ENCODE measurements at places on chromosomes 4 and X. TPM values are rescaled to one million over a fixed set of nuclear protein-coding genes. Genes with fewer than 3 reads are reported as not detected.

GRCh38 chr4:165325732-165326512 is 1.5 kb upstream of the MSMO1 start:
- peak; percentile 88 for DNase-seq
- H3K4me1 ChIP-seq, result peaks cover 22% of the 10 kb centered on the region
- H3K27ac ChIP-seq, result no peak overlapping the region
- H3K27me3 ChIP-seq, result no peaks in the 10 kb centered on the region
- peaks cover 34% of the 10 kb centered on the region for H3K36me3 ChIP-seq

- no peaks in the 10 kb centered on the region for H3K27me3 ChIP-seq
- H3K36me3 ChIP-seq, result no peaks in the 10 kb centered on the region
- H3K4me3 ChIP-seq, result no peak overlapping the region
These were observed 904 bp downstream of the F11 start for GRCh38 chr4:186266729-186267456.

GRCh38 chr4:185524888-185525863 is 10.1 kb downstream of the PDLIM3 start:
- H3K4me3 ChIP-seq, result no peak overlapping the region
- DNase-seq, result peak; percentile 11
- H3K36me3 ChIP-seq, result no peaks in the 10 kb centered on the region

GRCh38 chrX:18945483-18945882 is 38.4 kb downstream of the PHKA2 start:
- H3K4me3 ChIP-seq, result no peak overlapping the region
- no peak for DNase-seq
- H3K27me3 ChIP-seq, result no peaks in the 10 kb centered on the region
- H3K36me3 ChIP-seq, result peaks cover 29% of the 10 kb centered on the region

DNA sequence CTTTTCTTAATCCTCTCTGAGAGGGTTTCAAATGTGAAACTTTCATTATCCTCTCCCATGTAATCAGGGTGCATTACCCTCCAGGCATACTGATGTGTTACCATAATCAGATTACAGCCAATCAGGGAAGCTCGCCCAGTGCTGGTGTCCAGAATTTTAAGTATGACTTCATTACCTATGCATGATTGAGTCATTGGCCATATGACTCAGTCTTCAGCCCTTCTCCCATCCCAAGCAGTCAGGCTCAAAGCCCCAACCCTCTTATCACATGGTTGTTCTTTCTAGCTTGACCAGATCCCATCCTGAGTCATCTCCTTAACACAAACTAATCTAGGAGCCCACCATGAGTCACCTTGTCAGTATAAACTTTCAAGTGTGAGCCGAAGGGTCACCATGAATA is 1668.1 kb upstream of the AGA start:
- no peak overlapping the region for H3K4me3 ChIP-seq
- H3K27ac ChIP-seq, result no peak overlapping the region
- peak; percentile 65 for DNase-seq
- no peaks in the 10 kb centered on the region for H3K27me3 ChIP-seq

GRCh38 chr4:114474188-114474800 is 124.3 kb upstream of the UGT8 start:
- no peak overlapping the region for H3K4me3 ChIP-seq
- no peaks in the 10 kb centered on the region for H3K36me3 ChIP-seq
- H3K27ac ChIP-seq, result no peak overlapping the region
- H3K27me3 ChIP-seq, result peaks cover 49% of the 10 kb centered on the region
- no peaks in the 10 kb centered on the region for H3K4me1 ChIP-seq
- DNase-seq, result peak; percentile 21

EGFL6 gene
- not detected for total RNA-seq

TBC1D8B gene
- 4.7 TPM for total RNA-seq

ADGRG4 gene
- total RNA-seq, result not detected

USP26 gene
- total RNA-seq, result not detected
